GOT3 (cell line): ENCODE measurements at places on chromosomes 2 and 18.

DNA sequence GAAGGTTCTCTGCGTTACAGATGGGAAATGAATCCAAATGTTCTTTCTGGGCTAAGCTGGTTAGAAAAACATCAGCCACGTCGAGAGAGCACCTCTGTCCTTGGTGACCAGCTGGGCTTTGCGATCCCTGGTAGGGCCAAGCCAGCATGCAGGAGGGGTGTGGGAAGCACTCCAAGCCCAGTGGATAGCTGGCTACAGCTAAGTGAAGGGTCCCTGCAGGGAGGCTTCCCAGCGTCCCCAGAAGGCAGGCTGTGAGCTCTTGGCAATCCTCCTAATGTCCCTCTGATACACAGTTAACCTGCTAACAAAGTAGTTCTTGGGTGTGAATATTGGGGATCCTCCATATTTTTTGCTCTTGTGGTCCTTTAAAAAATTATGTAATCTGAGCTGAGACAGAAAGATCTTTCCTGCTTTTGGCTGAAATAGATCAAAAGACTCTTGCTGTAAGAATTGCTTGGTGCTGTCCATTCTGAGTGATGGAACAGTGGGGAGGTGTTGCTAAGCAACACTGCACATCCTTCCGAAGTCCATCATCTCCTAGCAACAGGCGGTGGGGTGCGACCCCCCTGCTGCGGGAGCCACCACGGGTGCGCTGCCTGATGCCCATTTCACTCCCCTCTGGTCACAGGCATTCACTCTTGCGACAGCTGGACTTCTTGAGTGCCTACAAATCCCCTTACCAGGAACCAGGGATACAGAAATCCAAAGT lies 88.5 kb upstream of the UXS1 start:
- DNase-seq = no peak

DNA sequence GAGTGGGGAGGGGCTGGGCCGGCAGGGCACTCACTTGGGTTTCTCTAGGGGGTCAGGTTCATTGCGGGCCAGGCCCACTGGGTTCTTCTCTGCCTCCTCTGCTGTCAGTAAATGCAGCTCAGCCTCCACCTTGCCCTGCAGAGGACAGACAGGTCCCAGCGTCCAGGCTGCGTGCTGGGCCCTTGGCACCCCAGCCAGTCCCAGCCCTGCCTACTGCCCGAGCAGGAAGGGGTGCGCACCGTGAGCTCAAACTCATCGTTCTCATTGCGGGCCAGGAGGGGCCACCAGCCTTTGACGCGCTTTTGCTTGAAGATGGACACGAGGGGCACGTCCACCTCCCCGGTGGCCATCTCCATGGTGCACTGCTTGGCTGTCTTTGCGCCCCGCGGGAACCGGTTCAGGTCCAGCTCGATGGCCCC lies 17.3 kb downstream of the OTOF start:
- no peak for DNase-seq

GRCh38 chr18:46413684-46414083 lies 243.3 kb downstream of the LOXHD1 start:
- no peak for DNase-seq

GRCh38 chr2:198890490-198890889 lies 567.2 kb downstream of the SATB2 start:
- DNase-seq = no peak

DNA sequence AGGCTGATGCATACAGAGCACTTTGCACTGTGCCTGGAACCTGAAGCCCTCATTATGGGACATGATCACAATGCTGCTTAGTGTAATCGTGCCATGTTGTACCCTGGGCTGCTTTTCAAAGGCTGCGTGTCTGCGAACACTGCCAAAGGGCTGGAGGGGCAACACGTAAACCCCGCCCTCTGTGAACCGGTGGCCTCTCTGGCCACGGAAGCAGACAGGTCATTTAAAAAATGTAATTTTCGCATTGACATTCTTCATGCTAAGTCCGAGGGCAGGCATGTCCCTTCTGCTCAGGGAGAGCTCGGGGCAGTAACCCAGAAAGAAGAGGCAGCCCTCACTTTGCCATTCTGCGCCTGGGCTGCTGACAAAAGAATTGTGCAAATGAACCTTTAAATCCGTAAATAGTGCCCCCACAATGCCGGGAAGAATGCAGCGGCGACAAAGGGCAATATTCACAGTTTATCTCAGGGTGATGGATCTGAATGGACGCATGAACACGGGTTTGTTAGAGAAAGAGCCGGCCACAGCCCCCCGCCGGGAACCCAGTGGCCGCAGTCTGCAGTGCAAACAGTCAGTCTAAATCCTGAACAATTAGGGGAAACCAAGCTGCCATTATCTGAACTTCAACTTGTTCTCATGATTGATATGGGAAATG lies 226.1 kb downstream of the MYCN start:
- DNase-seq = no peak

DNA sequence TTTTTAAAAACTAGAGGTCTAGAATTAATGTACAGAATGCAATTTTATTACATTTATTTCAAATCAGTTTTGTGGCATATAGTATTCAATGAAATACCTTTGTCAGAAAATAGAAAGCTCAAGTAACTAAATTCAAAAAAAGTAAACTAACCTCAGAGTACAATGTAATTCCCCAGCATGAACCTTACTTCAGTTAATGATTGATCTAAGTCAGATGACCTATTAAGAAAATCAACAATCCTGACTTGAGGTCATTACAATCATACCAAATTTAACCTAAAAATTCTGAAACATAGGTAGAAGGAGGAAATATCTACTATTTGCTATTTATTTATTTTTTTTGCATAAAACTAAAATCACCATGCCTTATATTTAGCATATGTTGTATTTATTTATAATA lies 142.9 kb downstream of the CCDC102B start:
- DNase-seq = no peak

DNA sequence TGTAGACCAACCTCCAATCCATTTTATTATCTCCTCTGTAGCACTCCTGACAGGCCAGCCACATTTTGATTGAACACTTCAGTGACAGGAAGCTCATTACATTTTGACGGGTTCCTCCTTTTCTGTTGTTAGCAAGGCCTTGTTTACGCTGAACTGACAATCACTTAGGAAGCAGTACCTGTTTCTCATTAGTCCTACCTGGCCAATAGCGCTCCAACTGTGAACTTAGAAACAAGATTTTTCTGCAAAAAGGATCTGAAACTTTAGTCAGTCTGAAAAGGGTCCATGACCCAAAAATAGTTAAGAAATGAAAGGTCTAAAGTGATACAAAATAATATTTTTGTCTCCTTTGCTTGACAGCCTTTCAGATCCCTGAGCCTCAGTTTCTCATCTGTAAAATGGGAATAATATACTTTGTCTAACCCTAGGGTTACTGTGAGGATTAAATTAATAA lies 119.6 kb upstream of the MSTN start:
- DNase-seq = no peak

DNA sequence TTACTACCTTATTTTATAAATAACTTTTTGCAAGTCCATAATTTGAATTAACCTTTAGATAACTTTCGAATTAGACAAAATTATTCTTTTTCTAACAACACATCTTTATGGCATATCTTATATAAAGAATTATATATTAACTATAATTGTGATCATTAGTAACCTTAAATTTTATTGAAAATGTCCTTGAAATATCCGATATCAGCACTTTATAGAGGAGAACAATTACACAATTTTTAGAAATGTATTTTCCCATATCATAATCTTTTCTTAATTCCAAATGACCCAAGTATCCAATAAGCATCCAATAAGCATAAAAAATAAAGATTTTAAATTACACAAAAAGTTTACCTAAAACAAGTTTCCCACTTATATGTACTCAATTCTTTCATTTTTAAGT lies 7.3 kb upstream of the GCC2 start:
- DNase-seq = no peak

- DNase-seq = no peak
These were observed 11.8 kb downstream of the CEP68 start for GRCh38 chr2:65067806-65068553.

DNA sequence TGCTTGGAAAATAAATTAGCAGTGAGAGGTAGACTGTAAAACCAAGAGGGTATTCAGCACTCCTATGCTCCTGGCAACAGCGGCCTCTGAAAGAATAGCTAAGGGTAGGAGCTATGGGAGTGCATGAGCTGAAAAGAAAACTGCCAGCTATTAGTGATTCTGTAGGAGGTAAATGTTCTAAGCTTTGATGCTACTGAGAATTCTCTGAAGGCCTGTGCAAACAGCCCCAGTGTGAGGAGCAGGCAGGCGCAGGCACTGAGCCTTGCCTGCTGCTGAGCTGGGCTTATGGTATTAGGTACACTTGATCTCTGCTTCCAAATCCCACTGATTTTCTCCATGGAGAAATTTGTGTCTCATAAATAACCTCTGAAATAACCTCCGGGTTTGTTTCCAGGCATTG lies 86.7 kb downstream of the NYAP2 start:
- no peak for DNase-seq

DNA sequence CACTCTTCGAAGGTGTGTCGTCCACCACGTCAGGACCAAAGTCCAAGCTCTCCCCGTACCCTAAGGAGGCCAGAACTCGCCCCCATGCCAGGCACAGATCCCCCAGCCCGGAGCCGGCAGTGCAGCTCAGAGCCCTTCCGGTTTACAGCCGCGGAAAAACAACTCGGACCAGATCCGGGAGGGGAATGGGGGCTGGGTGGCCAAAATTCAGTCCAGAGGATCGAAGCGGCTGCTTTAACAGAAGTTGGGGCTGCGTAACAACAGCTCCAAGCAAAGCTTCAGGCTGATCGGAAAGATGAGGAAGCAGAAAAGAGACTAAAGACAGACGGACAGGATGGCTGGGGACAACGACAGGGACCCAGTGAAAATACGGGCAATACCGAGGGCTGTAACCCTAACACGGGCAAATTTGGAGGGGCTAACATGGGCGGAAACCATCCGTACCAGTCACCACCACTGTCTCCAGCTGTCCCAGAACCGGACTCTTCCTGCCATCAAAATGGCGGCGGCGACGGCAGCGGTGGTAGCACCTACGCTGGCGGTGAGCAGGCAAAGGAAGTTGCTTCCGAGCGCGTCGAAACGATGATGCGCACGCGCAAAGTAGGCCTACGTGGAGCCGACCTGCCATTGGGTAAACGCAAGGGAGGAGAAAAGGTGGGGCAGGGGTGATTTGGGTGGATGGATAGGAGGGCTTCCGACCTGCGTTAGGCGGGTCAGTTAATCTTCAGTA lies at the start of gene MMADHC:
Gene MMADHC (minus strand): TSS at position 556 of the 730 bp plus-strand sequence. CDS start 678 bp downstream, outside the sequence.
- peak; percentile 59 for DNase-seq

DNA sequence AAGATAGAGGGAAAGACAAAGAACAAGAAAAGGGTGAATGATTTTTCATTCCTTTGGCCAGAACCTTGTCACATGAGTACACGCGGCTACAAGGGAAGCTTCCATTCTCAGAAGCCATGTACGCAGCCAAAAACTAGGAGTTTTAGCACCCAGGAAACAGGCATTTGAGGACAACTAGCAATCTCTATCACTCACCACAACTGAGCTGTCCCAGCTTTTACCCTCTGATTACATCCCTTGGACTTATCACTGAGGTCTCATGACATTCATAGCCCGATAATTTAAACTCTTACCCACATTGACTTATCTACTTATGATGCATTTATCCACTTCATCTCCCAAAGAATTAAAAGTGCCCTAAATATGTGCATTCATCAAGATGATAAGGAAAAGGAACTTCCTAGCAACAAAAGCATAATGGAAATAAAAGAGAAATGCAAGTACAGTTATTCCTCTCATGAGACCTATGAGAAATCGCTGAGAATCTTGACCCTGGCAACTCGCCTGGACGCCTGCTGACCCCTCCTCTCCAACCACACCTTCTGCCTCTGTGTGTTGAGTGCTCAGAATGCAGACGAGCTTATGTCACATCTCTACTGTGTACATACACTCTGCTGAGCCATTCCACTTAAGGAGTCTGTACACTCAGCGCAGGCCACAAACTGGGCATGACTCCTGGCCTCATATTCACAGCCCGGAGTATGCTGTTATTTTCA lies 28.7 kb upstream of the MFSD6 start:
- DNase-seq = peak; percentile 18

GRCh38 chr2:187684174-187684573 lies 129.9 kb upstream of the TFPI start:
- DNase-seq = no peak

GRCh38 chr18:39796393-39796792 lies 2158.6 kb upstream of the PIK3C3 start:
- DNase-seq = no peak
